ENCODE measurements at places on chromosomes 12 and 14. TPM values are rescaled to one million over a fixed set of nuclear protein-coding genes. Genes with fewer than 3 reads are reported as not detected.

ANO2 gene
- total RNA-seq, result 1.7 TPM

KLHL33 gene
- total RNA-seq, result 0.57 TPM

TTC9 gene
- total RNA-seq, result 22.5 TPM

BEGAIN gene
- total RNA-seq, result 1.5 TPM

GPR65 gene
- 1.4 TPM for total RNA-seq

MEG3 gene
- total RNA-seq, result 1.2 TPM

MSRB3 gene
- total RNA-seq, result 54.6 TPM

SYCP3 gene
- 0.53 TPM for total RNA-seq

- peaks cover 50% of the 10 kb centered on the region for H3K4me1 ChIP-seq
- H3K4me3 ChIP-seq, result peak overlapping the region; percentile 49
- H3K27ac ChIP-seq, result peak overlapping the region; percentile 73
These were observed 606 bp downstream of the PRIMA1 start for GRCh38 chr14:93787465-93788292.

GRCh38 chr14:51895375-51895774 is 35.0 kb downstream of the GNG2 start:
- H3K36me3 ChIP-seq, result no peaks in the 10 kb centered on the region
- no peak for DNase-seq
- no peak overlapping the region for H3K4me3 ChIP-seq
- H3K27me3 ChIP-seq, result no peaks in the 10 kb centered on the region
- H3K4me1 ChIP-seq, result no peaks in the 10 kb centered on the region
- H3K27ac ChIP-seq, result no peak overlapping the region

DNA sequence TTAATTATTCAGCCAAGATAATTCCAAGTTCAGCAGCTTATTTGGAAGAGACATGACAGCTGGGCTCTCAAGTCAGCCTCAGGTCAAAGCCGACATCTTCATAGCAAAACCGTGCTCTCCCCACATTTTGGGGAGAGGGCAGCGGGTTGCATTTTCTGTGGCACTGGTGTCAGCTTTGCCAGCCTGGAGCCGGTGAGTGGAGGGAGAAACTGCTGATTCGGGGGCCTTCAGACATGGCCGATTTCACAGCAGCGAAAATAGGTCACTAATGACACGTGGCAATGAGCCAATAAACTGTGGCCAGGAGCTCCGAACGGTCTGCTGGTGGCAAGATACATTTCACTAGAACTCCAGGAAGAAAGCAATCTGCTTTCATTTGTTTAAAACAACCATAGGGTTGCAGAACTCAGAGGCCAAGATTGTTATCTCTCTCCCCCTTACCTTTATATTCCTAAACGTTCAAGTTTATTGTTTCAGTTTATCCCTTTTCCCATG is 173.2 kb downstream of the CAND1 start:
- H3K4me3 ChIP-seq, result no peak overlapping the region
- peaks cover 3% of the 10 kb centered on the region for H3K4me1 ChIP-seq
- no peaks in the 10 kb centered on the region for H3K27me3 ChIP-seq
- H3K27ac ChIP-seq, result no peak overlapping the region
- H3K36me3 ChIP-seq, result no peaks in the 10 kb centered on the region

GRCh38 chr12:97637770-97638169 is 175.2 kb downstream of the RMST start:
- no peak overlapping the region for H3K4me3 ChIP-seq
- H3K36me3 ChIP-seq, result no peaks in the 10 kb centered on the region
- no peaks in the 10 kb centered on the region for H3K4me1 ChIP-seq
- no peaks in the 10 kb centered on the region for H3K27me3 ChIP-seq
- H3K27ac ChIP-seq, result no peak overlapping the region

DNA sequence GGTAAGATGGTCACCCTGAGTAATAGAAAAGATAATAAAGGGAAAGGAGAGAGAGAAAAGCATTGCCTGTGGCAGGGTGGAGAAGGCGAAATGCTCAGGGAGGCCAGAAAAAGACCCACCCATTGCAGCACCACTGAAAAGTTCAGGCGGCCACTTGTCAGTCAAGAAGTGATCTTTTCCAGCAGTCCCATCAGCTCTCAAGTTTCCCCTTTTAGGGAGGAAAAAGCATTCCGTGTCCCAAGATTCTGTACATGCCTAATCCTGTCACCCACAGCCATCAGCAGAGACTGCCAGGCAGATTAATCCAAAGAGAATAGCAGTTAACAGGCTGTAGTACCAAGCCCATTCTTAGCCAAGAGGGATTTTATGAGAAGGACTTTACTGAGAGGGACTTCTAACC is 11.9 kb downstream of the SLC38A1 start:
- H3K27me3 ChIP-seq, result no peaks in the 10 kb centered on the region
- no peak for DNase-seq
- no peak overlapping the region for H3K27ac ChIP-seq

GRCh38 chr12:83889745-83890144 is 1022.9 kb downstream of the SLC6A15 start:
- DNase-seq, result no peak
- H3K27ac ChIP-seq, result no peak overlapping the region
- H3K4me1 ChIP-seq, result no peaks in the 10 kb centered on the region
- H3K27me3 ChIP-seq, result no peaks in the 10 kb centered on the region

DNA sequence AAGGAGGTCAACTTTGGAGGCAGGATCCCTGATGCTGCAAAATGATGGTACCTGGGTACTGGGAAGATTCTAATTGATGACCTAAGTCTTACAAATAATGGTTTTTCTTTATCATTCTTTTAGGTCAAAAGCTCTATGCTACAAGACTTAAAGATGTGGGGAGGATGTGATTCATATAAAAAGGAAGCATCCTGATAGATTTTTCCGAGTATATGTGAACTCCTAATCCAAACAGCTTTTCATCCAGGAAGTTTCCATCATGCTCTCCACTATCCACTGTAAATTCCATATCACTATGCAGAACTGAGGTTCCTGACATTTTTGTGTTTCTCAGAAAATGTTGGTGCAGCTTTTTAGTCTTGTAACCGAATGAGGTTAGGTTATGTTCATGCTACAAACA is 293.2 kb downstream of the PAWR start:
- no peak overlapping the region for H3K4me3 ChIP-seq
- no peak for DNase-seq
- H3K27ac ChIP-seq, result no peak overlapping the region
- no peaks in the 10 kb centered on the region for H3K36me3 ChIP-seq
- H3K27me3 ChIP-seq, result no peaks in the 10 kb centered on the region
- H3K4me1 ChIP-seq, result no peaks in the 10 kb centered on the region

DNA sequence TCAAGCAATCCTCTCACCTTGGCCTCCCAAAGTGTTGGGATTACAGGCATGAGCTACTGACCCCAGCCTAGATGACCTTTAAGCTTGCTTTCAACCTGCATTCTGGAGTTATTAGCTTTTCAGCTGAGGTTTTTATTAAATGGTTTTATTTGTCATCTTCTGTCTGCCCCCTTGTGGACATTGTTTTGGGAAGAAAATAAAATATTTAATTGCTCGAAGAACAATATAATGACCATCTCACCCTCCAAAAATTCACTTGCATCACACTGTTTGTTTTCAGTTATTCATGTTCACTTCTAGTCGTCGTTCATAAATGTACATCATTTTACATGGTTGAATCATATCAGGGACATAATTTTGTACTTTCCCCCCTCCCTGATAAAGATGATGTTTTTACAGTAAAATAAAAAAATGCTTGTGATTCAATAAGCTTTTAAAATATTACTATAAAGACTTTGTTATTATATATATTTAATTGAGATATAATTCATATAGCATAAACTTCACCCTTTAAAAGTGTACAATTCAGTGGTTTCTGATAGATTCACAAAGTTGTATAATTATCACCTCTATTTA is 10.1 kb upstream of the SPATS2 start:
- H3K27ac ChIP-seq, result no peak overlapping the region
- H3K27me3 ChIP-seq, result no peaks in the 10 kb centered on the region
- no peak overlapping the region for H3K4me3 ChIP-seq

DNA sequence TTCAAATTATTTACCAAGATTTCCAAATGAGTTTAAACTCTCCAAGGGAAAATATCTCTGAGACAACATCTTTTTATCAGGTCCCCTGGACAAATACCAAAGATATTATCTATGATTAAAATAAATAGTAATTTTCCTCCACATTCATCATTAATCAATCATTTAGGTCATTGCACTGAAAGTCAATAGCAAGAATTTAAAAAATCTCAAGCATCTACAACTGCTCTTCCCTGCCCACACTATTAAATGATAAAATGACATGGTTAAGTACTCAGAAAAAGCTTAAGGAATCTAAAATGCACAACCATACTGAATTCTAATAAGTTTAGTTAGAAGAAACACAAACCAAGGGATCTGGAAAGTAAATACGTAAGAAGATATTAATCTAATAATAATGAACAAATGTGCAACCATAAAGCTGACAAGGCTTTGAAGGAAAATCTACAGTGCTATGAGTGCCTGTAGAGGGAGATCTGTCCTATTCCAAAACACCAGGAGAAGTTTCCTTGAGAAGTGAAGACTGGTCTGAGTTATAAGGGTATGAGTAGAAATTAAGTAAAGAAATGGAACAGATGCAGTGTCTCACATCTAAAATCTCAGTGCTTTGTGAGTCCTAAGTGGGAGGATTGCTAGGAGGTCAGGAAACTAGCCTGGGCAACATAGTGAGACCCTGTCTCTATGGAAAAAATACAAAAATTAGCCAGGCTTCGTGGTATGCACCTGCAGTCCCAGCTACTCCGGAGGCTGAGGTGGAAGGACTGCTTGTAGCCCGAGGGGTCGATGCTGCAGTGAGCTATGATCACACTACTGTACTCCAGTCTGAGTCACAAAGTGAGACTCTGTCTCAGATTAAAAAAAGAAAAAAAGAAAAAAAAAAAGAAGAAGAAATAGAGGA is 19.2 kb downstream of the INTS13 start:
- H3K27me3 ChIP-seq, result no peaks in the 10 kb centered on the region
- no peaks in the 10 kb centered on the region for H3K4me1 ChIP-seq
- no peak overlapping the region for H3K27ac ChIP-seq
- no peak overlapping the region for H3K4me3 ChIP-seq
- no peaks in the 10 kb centered on the region for H3K36me3 ChIP-seq

GRCh38 chr14:31566456-31566855 is 5.3 kb downstream of the NUBPL start:
- no peak for DNase-seq
- H3K27me3 ChIP-seq, result no peaks in the 10 kb centered on the region
- no peaks in the 10 kb centered on the region for H3K36me3 ChIP-seq
- no peak overlapping the region for H3K4me3 ChIP-seq

- no peaks in the 10 kb centered on the region for H3K36me3 ChIP-seq
- H3K4me1 ChIP-seq, result no peaks in the 10 kb centered on the region
- H3K27ac ChIP-seq, result no peak overlapping the region
- DNase-seq, result no peak
These were observed 8.6 kb downstream of the RAN start for GRCh38 chr12:130880411-130880885.

- peaks cover 17% of the 10 kb centered on the region for H3K4me1 ChIP-seq
- no peaks in the 10 kb centered on the region for H3K27me3 ChIP-seq
- H3K4me3 ChIP-seq, result no peak overlapping the region
- no peak for DNase-seq
- H3K27ac ChIP-seq, result no peak overlapping the region
These were observed 33.8 kb downstream of the FBRSL1 start for GRCh38 chr12:132523576-132524331.

- H3K27ac ChIP-seq, result no peak overlapping the region
- no peaks in the 10 kb centered on the region for H3K36me3 ChIP-seq
- H3K27me3 ChIP-seq, result no peaks in the 10 kb centered on the region
- no peak for DNase-seq
- no peak overlapping the region for H3K4me3 ChIP-seq
These were observed 114.7 kb upstream of the EEA1 start for GRCh38 chr12:93043877-93044209.

DNA sequence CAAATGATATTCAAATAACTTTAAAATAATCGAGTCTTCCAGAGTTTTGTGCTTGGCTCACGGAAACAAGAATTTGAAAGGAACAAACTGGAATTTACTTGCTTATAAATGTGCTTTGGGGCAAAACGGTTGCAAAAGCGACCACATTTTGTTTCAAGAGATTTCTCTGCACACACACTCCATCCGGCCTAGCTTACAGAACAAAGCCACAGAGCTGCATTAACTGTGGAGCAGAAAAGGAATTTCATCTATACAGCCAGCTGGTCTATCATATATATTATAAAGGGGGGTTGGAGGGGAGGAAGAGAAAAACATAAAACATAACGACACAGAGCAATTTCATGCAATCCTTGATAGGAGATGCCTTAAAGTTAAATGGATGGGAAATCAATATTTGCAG is 153.0 kb downstream of the MYRFL start:
- H3K27me3 ChIP-seq, result no peaks in the 10 kb centered on the region
- H3K36me3 ChIP-seq, result no peaks in the 10 kb centered on the region
- H3K4me3 ChIP-seq, result no peak overlapping the region
- H3K4me1 ChIP-seq, result no peaks in the 10 kb centered on the region

DNA sequence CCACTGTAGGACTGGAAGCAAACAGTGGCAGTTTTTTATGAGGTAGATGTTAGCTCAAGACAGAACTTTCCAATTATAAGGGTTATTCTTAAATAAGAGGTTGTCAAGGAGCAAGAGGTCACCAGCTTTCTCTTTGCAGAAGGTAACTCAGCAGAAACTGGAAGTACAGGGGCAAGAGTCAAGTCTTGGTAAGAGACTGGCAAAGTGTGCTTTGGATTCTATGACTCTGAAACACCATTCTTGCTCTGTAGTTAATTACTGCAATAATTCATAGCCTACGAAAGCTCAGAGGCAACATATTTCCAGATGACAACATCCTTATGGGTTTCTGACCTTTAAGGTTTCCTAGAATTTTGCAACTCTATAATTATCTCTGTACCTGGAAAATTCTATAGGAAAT is 51.3 kb downstream of the RMST start:
- H3K4me1 ChIP-seq, result no peaks in the 10 kb centered on the region
- no peaks in the 10 kb centered on the region for H3K36me3 ChIP-seq
- H3K27me3 ChIP-seq, result no peaks in the 10 kb centered on the region
- H3K4me3 ChIP-seq, result no peak overlapping the region
- no peak overlapping the region for H3K27ac ChIP-seq
- DNase-seq, result no peak

GRCh38 chr14:94139006-94139405 is 9.6 kb upstream of the IFI27L2 start:
- no peak overlapping the region for H3K4me3 ChIP-seq
- H3K27ac ChIP-seq, result no peak overlapping the region
- H3K36me3 ChIP-seq, result no peaks in the 10 kb centered on the region
- no peak for DNase-seq

- peak within 1 kb of the TSS; percentile 63 for H3K27ac ChIP-seq
- peak; percentile 20 for DNase-seq
- no peaks in the 10 kb centered on the region for H3K36me3 ChIP-seq
- H3K4me1 ChIP-seq, result peaks cover 11% of the 10 kb centered on the region
- no peaks in the 10 kb centered on the region for H3K27me3 ChIP-seq
These were observed at the start of gene RNF212B for GRCh38 chr14:23237772-23238594. Gene RNF212B (plus strand): TSS chr14:23237936. CDS start chr14:23240346, 2,410 bp downstream.

DNA sequence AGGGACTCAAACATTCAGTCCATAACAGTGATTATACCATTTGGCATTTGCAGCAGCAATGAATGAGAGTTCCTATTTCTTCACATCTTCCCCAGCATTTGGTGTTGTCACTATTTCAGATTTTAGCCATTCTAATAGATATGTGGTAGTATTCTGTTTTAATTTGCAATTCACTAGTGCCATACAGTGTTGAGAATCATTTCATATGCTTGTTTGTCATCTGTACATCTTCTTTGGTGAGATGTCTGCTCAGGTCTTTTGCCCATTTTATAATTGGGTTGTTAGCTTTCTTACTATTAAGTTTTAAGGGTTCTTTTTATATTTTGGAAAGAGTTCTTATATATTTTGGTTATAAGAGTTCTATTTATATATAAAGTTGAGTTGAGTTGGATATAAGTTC is 276.5 kb downstream of the FUT8 start:
- no peaks in the 10 kb centered on the region for H3K36me3 ChIP-seq
- no peaks in the 10 kb centered on the region for H3K4me1 ChIP-seq
- no peaks in the 10 kb centered on the region for H3K27me3 ChIP-seq
- no peak for DNase-seq
- H3K27ac ChIP-seq, result no peak overlapping the region

- H3K36me3 ChIP-seq, result no peaks in the 10 kb centered on the region
- H3K27ac ChIP-seq, result no peak overlapping the region
- no peak for DNase-seq
- H3K4me3 ChIP-seq, result no peak overlapping the region
These were observed 66.4 kb downstream of the VCPKMT start for GRCh38 chr14:50049703-50050570.
